DMS153 (cell line): ENCODE measurements at places on chromosomes 13 and 19.

DNA sequence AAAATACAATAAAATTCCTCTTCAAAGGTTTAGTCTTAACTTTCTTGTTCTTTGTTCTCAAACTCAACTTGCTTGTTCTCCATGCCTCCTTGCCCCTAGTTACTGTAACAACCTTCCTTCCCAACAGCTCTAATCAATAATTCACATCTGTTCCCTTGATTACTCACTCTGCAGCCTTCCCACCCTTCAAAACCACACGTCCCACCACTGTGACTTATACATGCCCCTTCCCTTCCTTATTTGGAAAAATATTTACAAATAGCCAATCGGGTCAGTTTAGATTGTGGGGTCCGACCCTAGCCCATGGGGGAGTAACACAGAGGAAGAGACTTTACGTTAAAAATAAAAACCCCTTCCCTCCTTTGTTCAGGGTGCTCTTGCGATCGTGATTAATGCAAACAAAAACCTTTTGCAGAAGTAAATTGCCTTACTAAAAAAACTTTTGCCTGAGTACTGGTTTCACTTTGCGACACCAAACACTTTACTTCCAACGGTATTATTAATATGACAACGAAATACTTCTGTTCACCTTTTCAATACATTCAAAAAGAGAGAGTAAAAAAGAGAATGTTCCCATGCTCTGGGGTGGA is 512 bp upstream of the ZNF93 start:
- no peak for DNase-seq

- no peak for DNase-seq
Measured at GRCh38 chr13:60435762-60436374, 38.8 kb downstream of the TDRD3 start.

DNA sequence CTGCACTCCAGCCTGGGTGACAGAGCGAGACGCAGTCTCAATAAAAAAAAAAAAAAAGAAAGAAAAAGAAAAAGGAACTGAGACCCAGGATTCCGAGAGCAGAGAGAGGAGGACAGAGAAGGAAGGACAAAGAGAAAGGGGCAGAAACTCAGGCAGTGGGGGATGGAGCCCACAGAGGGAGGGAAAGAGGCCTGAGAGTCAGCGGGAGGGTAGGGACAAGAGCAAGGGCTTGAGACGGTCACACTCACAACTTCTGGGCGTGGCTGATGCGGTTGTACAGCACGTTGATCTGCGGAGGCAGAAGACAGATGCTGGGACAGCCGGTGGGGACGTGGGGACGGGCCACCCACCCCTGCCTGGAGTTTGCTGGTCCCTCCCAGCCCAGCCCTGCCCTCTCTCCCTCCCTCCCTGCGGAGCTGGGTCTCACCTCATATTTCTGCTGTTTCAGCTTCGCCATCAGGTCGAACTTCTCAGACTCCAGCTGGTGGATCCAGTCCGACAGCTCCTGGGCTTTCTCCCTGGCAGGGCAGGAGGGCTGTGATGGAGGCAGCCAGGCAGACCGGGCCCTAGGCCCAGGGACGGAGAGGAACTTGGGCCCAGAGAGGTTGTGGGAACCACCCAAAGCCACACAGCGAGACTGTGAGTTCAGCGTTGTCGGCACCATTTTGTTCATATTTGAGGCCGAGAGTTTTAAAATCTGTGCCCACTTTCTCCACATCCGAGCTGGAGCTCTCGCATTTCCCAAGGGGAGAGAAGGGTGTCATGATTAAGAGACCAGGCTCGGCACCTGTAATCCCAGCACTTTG is 15.2 kb downstream of the TNNT1 start:
- DNase-seq: no peak

DNA sequence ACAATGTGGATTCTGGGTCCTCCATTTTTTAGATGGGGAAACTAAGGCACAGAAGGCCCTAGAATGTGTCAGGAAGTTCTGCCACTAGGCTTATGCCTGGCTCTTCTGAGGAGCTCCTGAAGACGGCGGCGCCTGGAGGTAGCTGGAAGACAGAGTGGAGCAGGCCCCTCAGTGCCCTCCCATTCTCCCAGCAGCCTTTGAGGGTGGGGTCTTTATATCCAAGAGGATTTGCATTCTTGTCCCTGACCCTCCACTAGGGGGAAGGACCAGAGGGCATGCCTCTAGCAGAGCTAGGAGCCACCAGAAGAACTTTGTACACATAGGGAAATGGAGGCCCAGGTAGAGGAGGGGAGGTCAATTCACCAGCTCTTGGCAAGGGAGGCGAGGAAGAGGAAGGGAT is 9.4 kb downstream of the CELF5 start:
- DNase-seq: no peak

DNA sequence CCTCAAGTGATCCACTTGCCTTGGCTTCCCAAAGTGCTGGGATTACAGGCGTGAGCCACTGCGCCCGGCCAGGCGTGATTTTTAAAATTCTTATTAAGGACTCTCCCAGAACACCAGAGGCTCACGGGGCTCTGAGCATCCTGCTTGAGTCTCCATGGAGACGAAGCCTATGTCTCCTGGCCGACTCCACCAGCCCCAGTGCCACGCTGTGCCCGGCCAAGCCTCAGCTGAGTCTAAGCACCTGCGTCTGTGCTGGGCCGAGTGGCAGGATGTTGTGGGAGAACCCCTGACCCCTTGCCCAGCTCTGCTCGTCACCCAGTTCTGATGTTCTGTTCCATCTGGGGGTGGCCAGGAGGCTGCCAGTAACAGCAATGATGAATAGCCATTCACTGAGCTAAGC is 3.9 kb upstream of the CELF5 start:
- no peak for DNase-seq

DNA sequence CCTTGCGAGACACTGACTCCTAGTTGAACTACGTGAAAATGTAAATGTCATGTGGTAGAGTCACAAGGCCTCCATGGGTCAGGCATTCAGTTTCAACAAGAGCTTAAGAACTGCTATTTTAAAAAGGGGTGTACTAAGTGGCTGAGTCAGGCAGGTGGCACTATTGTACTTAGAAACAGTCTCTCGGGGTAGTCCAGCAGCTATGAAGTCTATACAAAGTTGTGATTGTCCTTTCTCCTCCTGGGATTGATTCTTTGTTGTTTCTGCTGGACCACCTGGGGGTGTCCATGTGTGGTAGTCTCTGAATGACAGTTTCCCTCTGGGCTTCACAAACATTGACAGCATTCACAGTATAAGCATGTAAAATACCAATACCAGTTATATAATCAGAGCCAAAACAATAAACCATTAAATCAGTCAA is 33.0 kb downstream of the UGGT2 start:
- peak; percentile 47 for DNase-seq

GRCh38 chr13:26663791-26664190 is 96.8 kb downstream of the GPR12 start:
- DNase-seq: peak; percentile 94

- no peak for DNase-seq
Measured at GRCh38 chr13:99418103-99418842, 83.0 kb upstream of the TM9SF2 start.

DNA sequence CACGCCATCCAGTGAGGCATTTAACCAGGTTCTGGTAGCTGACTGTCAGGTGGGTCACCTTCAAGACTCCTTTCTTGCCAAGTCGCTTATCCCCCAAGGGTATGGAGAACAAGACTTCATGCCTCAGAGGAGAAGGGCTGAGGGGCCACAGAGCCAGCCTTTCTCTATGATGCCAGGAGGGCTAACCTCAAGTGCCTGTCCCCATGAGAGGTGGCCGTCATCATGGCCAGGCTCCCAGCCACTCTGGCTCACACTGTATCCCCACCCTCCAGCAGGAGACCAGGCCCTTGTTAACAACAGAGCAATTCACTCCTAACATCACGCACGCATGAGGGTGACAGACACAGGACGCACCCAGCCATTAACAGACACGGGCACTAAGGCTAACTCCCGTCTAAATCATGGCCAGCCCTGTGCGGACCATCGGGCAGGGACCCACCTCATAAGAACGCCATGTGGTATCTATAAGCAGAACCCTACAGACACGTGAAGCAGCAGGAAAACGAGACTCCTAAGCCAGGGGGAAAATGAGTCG is 38.6 kb upstream of the ISYNA1 start:
- DNase-seq: no peak

- DNase-seq: no peak
Measured at GRCh38 chr19:11067356-11068113, 21.7 kb upstream of the LDLR start.
